ENCODE measurements at places on chromosomes 6 and 20. TPM values are rescaled to one million over a fixed set of nuclear protein-coding genes. Genes with fewer than 3 reads are reported as not detected.

Gene SLC22A1
- total RNA-seq, result 10.2 TPM

Gene RIPPLY2
- total RNA-seq, result not detected

Gene SLA2
- total RNA-seq, result 0.51 TPM

Gene ERVFRD-1
- not detected for total RNA-seq

Gene ACTL10
- 2.8 TPM for total RNA-seq

Gene ETV7
- total RNA-seq, result not detected

Gene SYCP2L
- total RNA-seq, result 2.4 TPM

Gene KIF25
- total RNA-seq, result not detected

Gene MTFR2
- 6.2 TPM for total RNA-seq

Gene B3GAT2
- not detected for total RNA-seq

Gene TMEM200A
- 0.40 TPM for total RNA-seq

DNA sequence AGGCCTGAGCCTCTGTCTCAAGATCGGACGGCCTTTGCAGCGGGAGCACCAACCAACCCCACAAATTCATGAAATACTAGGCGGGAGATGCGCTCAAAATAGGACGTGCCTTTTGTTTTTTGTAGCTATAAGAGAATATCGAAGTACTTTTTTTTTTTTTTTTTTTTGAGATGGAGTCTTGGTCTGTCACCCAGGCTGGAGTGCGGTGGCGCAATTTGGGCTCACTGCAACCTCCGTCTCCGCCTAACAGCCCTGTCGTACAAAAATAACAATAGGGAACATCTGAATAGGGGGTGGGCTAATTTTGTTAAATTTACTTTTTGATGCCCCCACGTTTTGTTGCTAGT is 5.9 kb upstream of the TUBB2A start:
- DNase-seq, result no peak

GRCh38 chr20:43751167-43752050 is 24.6 kb upstream of the GTSF1L start:
- peak; percentile 96 for DNase-seq

DNA sequence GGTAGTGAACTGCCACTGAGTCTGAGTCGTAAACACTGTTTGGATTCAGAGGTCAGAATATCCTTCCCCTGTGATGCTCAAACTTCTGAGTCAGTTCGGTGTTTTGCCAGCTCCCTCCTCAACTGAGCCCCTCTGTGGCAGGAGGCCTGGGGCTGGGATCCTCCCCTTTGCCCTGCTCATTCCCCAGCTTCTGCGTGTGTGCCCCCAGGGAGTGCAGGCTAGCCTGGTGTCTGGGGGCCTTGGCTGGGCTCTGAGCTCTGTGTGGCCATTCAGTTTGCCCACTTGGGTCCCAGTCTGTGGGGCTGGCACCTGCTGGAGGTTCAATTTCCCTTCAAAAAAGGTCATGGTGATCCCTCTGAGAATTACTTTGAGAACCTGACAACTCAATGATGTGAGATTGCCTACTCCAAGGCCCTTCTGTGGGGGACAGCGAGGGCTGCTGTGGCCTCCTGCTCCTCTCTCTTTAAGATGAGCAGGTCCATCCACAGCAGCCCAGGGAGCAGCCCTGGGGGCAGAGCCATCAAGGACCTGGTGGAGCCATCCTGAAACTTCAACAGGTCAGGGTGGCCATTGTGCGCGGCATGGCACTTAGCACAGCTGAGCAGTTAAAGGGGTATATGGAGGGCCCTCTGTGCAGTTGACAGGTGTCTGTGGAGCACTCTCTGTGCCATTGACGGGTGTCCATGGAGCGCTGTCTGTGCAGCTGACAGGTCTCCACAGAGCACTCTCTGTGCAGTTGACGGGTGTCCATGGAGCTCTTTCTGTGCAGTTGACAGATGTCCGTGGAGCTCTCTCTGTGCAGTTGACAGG is 147.2 kb downstream of the SYCP2 start:
- DNase-seq, result peak; percentile 33

- no peak for DNase-seq
These were observed 238.3 kb downstream of the EPM2A start for GRCh38 chr6:145497006-145497405.

GRCh38 chr6:157634546-157634945 is 188.5 kb upstream of the SNX9 start:
- no peak for DNase-seq

- no peak for DNase-seq
These were observed 112.9 kb downstream of the BACH2 start for GRCh38 chr6:90183587-90184333.

GRCh38 chr20:3980260-3981131 is 34.9 kb downstream of the RNF24 start:
- DNase-seq, result peak; percentile 53

GRCh38 chr6:149060300-149060984 is 257.1 kb upstream of the TAB2 start:
- no peak for DNase-seq

DNA sequence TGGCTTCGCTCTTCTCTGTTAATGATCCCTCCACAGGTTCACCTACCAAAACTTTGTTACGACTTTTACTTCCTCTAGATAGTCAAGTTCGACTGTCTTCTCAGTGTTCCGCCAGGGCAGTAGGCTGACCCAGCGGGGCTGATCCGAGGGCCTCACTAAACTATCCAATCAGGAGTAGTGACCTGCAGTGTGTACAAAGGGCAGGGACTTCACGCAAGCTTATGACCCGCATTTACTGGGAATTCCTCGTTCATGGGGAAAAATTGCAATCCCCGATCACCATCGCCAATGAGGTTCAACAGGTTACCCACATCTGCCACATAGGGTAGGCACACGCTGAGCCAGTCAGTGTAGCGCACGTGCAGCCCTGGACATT is 771.4 kb upstream of the DEFB115 start:
- no peak for DNase-seq

- DNase-seq, result no peak
These were observed 111.6 kb upstream of the SPACA1 start for GRCh38 chr6:87936065-87936464.

- DNase-seq, result no peak
These were observed 10.7 kb upstream of the RFX6 start for GRCh38 chr6:116866281-116866871.

GRCh38 chr20:48940170-48940569 is 18.7 kb downstream of the ARFGEF2 start:
- no peak for DNase-seq

DNA sequence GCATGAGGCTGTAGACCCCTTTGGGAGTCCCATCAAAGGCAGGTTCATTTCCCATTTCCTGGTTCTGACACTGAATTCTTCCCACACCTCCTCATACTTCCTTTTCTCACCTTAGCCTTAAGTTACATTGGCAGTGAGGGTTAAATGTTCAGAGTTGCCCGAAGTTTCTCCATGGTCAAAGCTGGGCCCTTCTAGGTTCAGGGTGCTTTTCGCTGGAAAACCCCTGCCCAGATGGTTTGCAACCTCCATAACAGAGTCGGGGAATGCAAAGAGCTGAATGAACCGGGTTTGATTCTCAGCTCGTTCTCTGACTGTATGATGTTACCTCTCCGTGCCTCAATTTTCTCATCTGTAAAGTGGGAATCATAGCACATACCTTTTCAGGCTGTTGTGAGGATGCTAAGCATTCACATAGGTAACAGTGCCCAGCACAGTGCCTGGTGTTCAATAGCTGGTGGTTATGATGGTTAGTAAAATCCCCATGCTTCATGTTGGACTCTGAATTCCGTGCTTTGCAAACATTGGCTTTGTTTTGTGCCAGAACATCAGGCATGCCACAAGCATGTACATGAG is 149.8 kb downstream of the NFATC2 start:
- no peak for DNase-seq

DNA sequence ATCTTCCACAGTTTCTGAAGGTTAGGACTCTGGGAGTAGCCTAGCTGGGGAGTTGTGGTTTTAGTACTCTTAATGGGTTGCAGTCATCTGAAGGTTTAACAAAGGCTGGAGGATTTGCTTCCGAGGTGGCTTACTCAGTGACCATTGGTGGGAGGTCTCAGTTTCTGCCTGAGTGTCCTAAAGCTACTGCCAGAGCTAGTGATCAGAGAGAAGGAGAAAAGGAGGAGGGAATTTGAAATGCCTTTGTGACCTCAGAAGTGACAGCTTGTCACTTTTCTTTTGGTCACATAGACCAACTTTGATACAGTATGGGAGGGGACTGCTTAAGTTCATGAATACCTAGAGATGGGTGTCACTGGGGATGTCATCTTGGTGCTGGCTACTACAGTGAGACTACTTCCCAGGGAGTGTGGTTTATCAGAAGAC is 41.3 kb downstream of the NCOA3 start:
- no peak for DNase-seq

DNA sequence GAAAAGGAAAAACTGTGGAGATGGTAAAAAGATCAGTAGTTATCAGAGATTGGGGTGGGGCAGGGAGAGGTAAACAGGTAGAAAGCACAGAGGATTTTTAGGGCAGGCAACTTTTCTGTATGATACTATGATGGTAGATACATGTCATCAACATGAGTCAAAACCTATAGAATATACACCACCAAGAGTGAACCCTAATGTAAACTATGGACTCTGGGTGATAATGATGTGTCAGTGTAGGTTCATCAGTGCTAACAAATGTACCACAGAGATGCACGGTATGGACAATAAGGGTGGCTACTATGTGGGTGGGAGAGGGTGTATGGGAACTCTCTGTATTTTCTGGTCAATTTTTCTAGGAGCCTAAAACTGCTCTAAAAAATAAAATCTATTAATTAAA is 18.5 kb downstream of the PACSIN1 start:
- DNase-seq, result peak; percentile 32

- no peak for DNase-seq
These were observed 9.8 kb downstream of the SYNGAP1 start for GRCh38 chr6:33429750-33430052.

GRCh38 chr6:34465531-34466241 is at the start of gene PACSIN1:
Gene PACSIN1, plus strand, starts transcription at chr6:34466076. Its CDS starts 60,230 bp downstream, at chr6:34526306.
- DNase-seq, result peak; percentile 51

DNA sequence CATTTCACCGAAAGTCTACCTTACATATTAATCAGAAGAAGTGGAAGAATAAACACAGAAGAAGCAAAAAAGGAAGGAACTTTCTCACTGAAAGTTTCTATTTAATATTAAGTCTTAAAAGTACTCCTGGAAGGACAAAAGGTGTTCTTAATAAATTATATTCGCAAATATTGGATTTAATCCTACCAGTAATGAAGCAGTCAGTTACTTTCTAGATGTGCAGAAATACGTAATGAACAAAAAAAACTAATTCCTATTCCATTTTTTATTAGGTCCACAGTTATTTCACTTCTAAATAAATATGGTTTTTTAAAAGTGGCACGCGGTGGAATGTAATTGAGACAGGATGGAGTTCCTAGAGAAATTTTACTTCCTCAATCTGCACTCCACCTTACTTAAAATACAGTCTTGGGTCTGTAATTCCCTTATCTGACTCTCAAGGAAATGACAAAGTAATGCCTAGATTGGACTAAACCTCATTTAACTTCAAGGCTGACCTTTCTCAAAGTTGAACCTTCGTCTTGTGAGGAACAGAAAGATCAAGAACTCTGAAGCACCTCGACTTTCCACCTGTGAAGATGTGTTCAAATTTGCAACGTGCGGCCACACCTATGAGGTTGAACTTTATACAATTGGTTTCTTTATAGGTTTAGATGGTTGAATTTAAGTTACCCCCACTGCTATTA is 1.1 kb upstream of the TRAM2 start:
- DNase-seq, result no peak

- DNase-seq, result no peak
These were observed 18.4 kb downstream of the CTNNBL1 start for GRCh38 chr20:37711994-37712964.

GRCh38 chr6:82712826-82713225 is 349.2 kb downstream of the TPBG start:
- DNase-seq, result peak; percentile 23

DNA sequence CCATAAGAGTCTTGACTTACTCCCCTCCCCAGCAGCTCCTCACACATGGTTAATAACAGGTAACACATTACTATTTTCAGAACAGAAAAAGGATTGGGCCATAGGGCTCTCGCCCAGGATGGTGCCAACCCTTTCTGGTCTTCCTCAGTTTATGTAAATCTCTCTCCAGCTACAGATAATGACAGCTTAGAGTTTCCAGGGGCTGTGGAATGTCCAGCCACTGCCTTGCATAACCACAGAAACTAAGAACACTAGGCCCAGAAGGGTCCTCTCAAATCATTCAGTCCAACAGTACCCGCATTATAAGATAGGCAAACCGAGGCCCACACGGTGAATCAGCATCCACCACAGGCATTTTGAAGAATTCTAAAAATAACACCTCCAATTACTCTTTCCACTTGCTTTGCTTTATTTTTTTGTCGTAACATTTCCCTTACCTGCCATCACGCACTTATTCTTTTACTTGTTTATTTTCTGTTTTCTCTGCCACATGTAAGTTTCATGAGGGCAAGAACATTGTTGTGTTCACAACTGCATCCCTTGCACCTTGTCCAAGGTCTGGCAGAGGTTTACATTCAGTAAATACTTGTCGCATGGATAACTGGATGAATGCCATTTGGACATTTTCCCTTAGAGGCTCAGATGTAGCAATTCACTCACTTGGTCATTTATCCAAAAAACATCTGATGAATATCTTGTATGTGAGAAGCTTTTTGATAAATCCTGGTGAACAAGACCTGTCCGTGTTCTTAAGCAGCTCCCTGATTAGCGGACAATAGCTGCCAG is 6.4 kb upstream of the SDC4 start:
- no peak for DNase-seq

GRCh38 chr20:3307078-3307477 is 68.1 kb upstream of the SLC4A11 start:
- DNase-seq, result no peak

- DNase-seq, result no peak
These were observed 33.5 kb upstream of the RIMS4 start for GRCh38 chr20:44843876-44844275.

DNA sequence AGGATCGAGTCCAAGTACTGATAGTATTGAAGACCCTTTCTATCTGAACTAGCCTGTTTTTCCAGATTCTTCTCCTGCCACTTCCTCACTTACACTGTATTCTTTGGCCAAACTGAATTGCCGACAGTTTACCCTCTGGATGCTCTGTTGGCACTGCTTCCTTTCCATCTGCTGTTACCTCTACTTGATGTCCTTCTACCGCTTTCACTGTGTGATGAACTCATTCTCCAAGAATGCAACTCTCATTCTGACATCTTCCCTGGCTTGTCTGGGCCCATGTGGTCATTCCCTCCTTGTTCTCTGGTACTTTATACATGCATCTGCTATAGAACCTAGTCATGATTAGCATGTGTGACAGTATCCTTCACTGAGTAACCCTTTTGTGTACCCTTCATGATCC is 16.3 kb downstream of the RPRD1B start:
- peak; percentile 86 for DNase-seq

- DNase-seq, result no peak
These were observed 51.6 kb downstream of the GOPC start for GRCh38 chr6:117550618-117551242.

- DNase-seq, result peak; percentile 34
These were observed 64.7 kb downstream of the RFX6 start for GRCh38 chr6:116941727-116942126.

DNA sequence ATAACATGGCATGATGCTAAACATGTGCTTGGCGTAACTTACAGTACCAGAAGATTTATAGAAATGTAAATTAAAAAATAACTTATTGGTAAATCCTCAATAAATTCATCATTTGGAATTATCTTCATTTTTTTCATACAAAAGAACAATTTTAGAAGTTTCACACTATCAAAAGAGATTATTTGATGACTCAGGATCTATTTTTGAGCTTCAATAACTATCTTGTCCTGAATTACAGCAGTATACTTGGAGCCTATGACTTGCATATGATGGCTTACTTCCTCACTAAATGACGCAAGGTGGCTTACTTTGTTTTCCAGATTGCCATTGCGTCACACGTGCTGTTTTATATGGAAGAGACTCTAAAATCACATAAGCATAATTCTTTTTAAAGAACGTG is 49.2 kb downstream of the KHDRBS2 start:
- no peak for DNase-seq

Measured in PC-3 (cell line).